Type B pancreatic cell (in vitro differentiated cells): ENCODE measurements at places on chromosomes 4 and X.

DNA sequence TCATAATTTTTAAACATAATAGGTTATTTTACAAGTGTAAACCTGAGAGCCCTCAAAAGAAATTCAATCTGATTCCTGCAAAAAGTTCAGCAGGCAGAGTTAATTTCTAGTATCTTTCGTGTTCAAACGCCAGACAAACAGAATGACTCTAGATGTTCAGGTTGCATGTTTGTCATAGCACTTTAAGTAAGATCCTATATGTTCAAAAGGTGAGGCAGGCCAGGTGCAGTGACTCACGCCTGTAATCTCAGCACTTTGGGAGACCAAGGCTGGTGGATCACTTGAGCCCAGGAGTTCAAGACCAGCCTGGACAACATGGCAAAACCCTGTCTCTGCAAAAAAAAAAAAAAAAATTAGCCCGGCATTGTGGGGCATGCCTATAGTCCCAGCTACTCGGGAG, 1.1 kb upstream of the RASSF6 start:
- no peak for DNase-seq

GRCh38 chrX:16978193-16978984, 31.9 kb downstream of the REPS2 start:
- DNase-seq = no peak

DNA sequence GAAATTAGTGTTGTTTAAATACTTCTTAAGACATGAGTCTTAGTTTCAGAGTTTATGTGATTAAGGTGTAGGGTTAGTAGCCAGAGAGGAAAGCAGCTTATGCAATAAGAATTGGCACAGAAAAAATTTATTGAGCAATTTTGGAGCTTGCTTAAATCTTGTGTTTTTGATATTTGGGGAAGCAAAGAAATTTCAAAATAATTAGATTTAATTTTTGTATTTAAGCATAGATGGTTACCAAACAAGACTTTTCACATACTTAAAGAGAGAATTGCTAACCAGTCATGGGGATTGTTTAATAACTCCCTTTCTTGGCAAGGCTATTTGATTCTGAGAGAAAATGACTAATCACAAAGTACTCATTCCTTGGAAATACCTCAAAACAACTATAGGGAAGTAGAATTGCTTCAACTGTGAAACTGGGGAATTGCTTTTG, 202.0 kb upstream of the GRID2 start:
- DNase-seq = no peak

- no peak for DNase-seq
Observed at GRCh38 chrX:55787727-55788126, 70.2 kb downstream of the RRAGB start.

- no peak for DNase-seq
Observed at GRCh38 chr4:158857951-158858350, 89.1 kb downstream of the FNIP2 start.

DNA sequence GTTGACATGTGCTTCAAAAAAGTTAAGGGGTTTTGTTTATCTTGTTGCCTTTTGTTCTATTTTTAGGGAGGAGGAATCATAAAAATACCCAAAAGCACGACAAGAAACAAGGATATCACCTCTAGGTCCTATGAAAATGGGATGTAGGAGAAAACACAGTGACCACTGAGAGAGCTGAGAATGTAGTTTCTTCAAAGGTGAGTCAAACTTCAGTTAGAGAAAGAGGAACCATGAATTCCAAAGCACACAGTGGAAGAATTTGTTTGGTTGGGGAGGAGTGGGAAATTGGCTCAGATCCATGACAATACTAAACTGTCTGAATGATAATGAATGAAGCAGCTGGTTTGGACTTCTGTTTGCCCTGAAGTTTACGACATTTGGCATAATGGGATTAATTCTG, 19.1 kb upstream of the FRYL start:
- no peak for DNase-seq

- peak; percentile 49 for DNase-seq
Observed at GRCh38 chrX:30791296-30792278, 97.5 kb downstream of the TAB3 start.

- no peak for DNase-seq
Observed at GRCh38 chrX:134677332-134677731, 19.1 kb upstream of the PLAC1 start.

GRCh38 chr4:2393353-2394270, 24.8 kb downstream of the ZFYVE28 start:
- DNase-seq = no peak

GRCh38 chr4:129145222-129145730, 49.3 kb downstream of the C4orf33 start:
- DNase-seq = no peak

- no peak for DNase-seq
Observed at GRCh38 chr4:1155314-1155713, 17.1 kb downstream of the SPON2 start.

DNA sequence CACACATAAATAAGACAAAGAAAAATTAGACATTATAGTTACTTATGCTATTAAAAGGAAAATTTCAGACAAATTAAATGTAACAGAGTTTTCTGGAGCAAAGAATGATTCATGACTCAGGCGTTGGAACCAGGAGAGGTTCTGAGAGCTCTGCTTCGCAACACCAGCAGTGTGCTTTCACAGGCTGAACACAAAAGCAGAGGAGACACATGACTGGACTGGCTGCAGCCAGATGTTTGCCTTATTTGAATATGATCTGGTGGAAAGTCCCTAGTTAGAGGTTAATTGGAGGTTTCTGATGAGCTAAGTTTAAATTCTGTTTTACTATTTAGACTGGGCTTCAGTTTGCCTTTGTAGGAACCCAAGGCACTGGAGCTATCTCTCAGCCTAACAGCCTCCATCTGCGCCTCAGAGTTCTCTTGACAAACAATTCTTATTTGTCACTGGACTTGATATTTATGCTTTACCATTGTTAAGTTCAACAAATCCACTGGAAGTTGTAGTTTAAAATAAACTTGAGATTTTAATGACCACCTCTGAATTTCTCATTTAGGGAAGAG, 16.2 kb downstream of the BOD1L1 start:
- no peak for DNase-seq

DNA sequence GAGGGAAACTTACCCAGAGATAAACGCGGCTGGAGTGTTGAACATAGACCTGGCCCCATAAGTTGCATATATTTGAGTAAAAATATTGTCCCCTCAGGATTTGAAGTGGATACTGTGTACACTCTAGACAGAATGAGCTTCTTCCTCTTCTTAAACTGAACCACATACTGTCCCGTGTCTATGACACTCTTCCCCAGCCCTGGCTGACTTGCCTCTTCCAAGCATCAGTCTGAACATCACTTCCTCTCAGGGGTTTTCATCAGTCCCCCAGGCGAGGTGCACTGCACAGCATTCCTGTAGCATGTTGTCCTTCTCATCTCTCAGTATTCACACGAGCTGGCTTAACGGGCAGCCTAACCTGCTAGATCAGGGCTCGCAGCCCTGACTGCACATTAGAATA, 80.5 kb upstream of the TMEM150C start:
- no peak for DNase-seq

DNA sequence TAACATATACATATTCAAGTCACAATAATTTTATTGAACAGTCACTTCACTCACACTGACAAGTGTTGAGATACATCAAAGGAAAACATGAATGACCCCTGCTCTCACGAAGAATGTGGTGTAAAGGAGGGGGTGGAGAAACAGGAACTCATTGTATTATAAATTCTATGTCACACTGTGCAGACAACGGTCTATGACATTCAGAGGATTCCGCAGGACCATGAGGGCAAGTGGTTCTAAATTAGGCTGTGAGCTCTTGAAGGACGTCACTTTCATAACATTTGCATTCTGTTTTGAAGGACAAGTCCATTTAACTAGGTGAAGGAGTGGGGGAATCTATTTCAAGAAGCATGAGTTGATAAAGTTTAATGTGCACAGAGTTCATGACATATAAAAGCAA, 415.2 kb upstream of the HS3ST1 start:
- DNase-seq = no peak
